CD4-positive, alpha-beta T cell (primary cell): ENCODE measurements at places on chromosomes 7 and 10.
A peak's percentile ranks its signal among the peaks of the same experiment; 100 is the strongest.

DNA sequence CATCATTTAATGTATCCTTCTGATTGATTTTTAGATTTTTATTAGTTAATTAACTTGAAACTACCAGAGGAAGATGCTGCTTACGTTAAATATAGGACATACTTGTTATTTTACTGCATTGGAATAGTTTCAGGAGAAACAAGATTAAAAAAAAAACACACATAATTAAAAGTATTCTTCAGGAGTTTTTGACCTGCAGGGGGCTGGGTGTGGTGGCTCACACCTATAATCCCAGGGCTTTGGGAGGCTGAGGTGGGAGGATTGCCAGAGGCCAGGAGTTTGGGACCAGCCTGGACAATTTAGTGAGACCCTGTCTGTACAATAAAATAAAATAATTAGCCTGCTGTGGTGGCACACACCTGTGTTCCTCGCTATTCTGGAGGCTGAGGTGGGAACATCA is 10.7 kb downstream of the CBLL1 start:
- DNase-seq, result no peak

- no peak for DNase-seq
These were observed 43.2 kb downstream of the INSYN2A start for GRCh38 chr10:127153181-127153580.

- no peak for DNase-seq
These were observed 52.6 kb downstream of the CACNA2D1 start for GRCh38 chr7:82390936-82391335.

- DNase-seq, result no peak
These were observed 54.8 kb downstream of the DYNC2I1 start for GRCh38 chr7:158911145-158911544.

GRCh38 chr10:53123311-53123710 is 350.7 kb upstream of the MBL2 start:
- DNase-seq, result no peak

GRCh38 chr7:36209814-36210183 is 56.7 kb downstream of the EEPD1 start:
- no peak for DNase-seq

DNA sequence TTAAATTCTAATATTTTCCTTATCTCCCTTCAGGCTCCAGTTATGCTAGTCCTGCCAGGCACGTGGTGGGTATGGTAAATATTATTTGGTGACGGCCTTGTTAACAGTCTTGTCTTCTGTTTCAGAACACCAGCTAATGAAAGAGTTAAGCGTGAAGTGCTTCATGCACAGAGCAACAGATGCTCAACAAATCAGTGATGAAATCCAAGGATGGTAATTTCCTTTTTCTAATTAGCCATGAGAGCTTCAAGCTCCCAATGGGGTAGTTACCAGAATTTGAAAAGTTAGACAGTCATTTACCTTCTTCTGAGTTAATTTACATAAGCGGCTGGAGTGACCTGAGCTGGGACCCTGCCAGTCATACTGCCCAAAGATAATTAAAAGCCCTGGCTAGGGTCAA is 1.9 kb upstream of the OTUD1 start:
- no peak for DNase-seq

DNA sequence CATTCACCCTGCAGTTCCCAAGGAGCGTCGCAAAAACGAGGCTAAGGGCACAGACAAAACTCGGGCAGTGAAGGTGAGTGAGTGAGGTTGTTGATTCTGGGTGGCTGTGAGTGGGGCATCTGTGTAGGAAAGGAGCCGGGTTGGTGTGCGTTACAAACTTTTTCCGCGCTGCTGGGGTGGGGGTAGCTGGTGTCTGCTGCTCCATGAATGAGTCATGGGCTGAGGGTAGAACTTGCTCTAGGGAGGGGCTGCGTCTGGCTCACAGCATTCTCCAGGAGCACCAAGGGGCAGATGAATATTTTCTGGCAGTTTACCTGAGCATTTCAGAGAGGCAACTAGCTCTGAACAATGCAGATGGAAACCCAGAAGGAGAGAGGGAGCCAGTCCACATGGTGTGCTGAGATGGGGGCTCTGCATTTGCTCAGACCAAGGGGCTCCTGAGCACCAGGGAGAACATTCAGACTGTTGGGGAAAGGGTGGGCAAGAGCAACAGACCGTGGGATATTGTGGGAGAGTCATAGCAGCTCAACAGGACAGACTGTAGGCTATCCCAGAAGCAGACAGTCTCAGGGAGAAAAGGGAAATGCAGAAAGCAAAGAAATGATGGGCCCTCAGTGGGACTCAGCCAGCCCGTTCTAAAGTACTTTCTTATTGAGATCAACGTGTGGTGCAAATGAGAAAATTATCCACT is 18.8 kb downstream of the NOBOX start:
- DNase-seq, result peak; percentile 14

GRCh38 chr10:49688920-49689319 is 9.5 kb downstream of the C10orf53 start:
- DNase-seq, result no peak

- no peak for DNase-seq
These were observed 40.8 kb upstream of the STEAP4 start for GRCh38 chr7:88347517-88347916.

GRCh38 chr7:95996174-95996573 is 223.8 kb downstream of the DYNC1I1 start:
- DNase-seq, result no peak

GRCh38 chr10:69180525-69181204 is 631 bp downstream of the SUPV3L1 start:
- DNase-seq, result no peak

DNA sequence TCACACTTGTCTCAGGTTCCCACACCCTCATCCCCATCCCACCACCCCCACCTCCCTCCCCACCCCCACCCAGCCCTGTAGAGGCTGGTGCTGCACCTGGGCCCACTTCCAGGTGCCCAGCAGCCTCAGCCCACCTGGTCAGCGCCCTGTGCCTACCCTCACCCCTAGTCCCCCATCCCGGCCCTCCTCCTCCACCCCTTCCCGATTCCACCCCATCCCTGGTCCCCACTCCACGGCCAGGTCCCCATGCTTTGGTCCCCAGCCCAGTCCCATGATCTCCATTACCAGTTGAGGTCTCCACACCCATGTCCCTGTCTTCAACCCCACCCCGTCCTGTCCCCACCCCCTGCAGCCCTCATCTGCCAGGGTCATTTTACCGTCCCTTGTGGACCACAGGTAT is 24.6 kb upstream of the CNPY1 start:
- DNase-seq, result no peak

GRCh38 chr10:12427276-12427675 is 77.9 kb downstream of the CAMK1D start:
- no peak for DNase-seq

GRCh38 chr10:13739183-13739582 is 152.4 kb downstream of the PRPF18 start:
- DNase-seq, result no peak

DNA sequence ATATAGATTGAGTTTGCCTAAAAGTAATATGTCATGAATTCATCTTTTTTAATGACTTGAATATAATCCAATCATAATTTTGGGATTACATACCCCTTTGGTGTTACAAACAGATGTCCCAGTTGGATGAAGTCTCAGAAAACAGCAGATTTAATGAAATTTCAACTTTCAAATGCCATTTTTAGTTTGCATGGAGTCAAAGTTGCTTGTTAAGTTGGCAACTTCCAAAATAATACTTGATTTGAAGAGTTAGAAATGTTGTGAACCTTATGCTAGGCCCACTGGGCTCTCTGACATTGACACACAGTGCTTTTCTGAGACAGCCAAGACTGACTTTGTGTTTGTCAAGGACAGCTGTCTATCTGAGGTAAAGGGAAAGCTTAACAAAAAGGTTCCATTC is 248.1 kb downstream of the KIF20B start:
- no peak for DNase-seq

- no peak for DNase-seq
These were observed 27.8 kb downstream of the CDHR3 start for GRCh38 chr7:105990727-105991453.

- DNase-seq, result no peak
These were observed 28.0 kb downstream of the PIP4K2A start for GRCh38 chr10:22686347-22686746.

- DNase-seq, result no peak
These were observed 27.3 kb downstream of the SLC35B4 start for GRCh38 chr7:134289423-134289822.

DNA sequence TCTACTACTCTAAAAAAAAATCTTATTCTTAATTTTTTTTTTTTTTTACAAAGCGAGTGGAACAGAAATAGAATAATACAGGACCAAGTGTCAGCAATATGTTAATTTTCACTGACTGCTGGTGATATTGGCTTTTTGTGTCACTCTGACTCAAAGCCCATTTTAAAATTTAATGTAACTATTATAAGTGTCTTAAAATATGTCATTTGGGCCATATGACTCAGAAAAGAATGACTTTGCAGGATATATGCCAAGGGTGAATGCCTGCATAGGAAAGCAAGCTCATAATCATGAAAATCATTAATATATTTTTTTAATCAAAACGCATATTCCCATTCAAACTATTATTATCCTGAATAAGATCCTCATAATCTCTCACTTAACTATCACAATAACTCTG is 149.2 kb downstream of the GNAT3 start:
- DNase-seq, result no peak

- no peak for DNase-seq
These were observed 517.4 kb upstream of the ZMIZ1 start for GRCh38 chr10:78551184-78552005.
